ENCODE measurements at places on chromosomes 13 and 19. TPM values are rescaled to one million over a fixed set of nuclear protein-coding genes. Genes with fewer than 3 reads are reported as not detected.
A peak's percentile ranks its signal among the peaks of the same experiment; 100 is the strongest.

The IZUMO2 gene
- not detected for total RNA-seq

DNA sequence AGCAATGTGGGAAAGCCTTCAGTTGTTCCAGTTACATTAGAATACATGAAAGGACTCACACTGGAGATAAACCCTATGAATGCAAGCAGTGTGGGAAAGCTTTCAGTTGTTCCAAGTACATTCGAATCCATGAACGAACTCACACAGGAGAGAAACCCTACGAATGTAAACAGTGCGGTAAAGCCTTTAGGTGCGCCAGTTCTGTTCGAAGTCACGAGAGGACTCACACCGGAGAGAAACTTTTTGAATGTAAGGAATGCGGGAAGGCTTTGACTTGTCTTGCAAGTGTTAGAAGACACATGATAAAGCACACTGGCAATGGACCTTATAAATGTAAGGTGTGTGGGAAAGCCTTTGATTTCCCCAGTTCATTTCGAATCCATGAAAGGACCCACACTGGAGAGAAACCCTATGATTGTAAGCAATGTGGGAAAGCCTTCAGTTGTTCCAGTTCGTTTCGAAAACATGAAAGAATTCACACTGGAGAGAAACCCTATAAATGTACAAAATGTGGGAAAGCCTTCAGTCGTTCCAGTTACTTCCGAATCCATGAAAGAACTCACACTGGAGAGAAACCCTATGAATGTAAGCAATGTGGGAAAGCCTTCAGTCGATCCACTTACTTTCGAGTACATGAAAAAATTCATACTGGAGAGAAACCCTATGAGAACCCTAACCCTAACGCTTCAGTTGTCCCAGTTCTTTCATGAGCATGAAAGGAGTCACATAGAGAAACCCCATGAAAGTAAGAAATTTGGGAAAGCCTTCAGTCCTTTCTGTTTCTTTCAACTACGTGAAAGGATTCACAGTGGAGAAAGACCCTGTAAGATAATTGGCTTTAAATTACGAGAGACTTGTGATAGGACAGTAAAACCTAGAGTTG lies 20.1 kb downstream of the ZNF627 start:
- DNase-seq = no peak

- no peak for DNase-seq
These were observed 930.5 kb upstream of the SLITRK1 start for GRCh38 chr13:84812789-84813188.

The ZNF284 gene
- total RNA-seq = 2.1 TPM

The ZNF99 gene
- under 0.01 TPM for total RNA-seq

- DNase-seq = peak; percentile 0
These were observed 2097.0 kb downstream of the PCDH9 start for GRCh38 chr13:65133094-65133493.

GRCh38 chr19:6498294-6499036 lies 3.6 kb downstream of the TUBB4A start:
- no peak for DNase-seq

DNA sequence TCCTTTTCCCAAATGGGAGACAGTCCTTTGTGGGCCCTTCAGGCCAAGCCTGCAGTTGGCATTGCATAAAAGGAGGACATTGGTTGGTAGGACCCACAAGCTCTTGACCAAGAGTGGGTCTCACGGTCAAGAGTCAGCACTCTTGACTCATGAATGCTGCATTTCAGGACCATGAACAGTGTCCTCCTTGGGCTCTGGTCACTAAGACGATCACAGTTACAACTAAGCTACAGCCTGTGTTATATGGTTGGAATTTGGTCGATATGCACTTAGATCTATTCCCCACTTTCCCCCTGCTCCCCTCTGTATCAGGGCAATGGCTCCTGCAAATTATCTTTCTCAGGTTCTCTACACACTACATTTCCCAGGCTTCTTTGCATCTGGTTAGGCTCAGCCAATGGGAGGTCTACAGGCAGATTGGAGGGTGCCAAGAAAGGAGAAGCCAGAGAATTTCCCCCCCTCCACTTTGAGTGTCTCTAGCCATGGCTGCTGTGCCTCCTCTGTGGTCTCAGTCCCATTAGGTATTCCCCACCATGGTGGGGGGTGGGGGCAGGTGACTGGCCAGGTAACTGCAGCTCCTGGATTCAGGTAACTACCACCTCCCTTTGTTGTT lies 3.1 kb upstream of the OLFM2 start:
- no peak for DNase-seq

The SPTBN4 gene
- 2.4 TPM for total RNA-seq

The CHST8 gene
- total RNA-seq = not detected

The KCNN4 gene
- 8.5 TPM for total RNA-seq

GRCh38 chr19:11496391-11497163 lies 9.1 kb downstream of the ZNF653 start:
- peak; percentile 68 for DNase-seq

The BEST2 gene
- not detected for total RNA-seq
